ENCODE measurements at places on chromosomes 2 and 18.

DNA sequence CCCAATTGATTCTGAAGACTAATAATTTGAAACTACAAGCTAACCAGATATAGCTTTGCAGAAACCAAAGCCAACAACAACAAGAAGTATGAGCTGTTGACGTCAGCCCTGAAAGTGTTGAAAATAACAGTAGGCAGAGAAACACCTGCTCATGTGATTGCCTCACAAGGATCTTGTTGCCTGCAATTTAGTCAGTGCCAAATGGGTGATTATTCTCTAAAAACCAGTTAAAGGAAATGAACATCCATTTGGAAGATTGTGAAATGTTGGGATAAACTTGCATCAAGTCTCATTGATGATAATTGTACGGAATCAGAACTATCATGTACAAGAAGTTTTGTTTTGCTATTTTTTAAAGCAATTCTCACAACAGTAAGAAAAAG is 2.8 kb downstream of the CYTIP start:
- DNase-seq = no peak

DNA sequence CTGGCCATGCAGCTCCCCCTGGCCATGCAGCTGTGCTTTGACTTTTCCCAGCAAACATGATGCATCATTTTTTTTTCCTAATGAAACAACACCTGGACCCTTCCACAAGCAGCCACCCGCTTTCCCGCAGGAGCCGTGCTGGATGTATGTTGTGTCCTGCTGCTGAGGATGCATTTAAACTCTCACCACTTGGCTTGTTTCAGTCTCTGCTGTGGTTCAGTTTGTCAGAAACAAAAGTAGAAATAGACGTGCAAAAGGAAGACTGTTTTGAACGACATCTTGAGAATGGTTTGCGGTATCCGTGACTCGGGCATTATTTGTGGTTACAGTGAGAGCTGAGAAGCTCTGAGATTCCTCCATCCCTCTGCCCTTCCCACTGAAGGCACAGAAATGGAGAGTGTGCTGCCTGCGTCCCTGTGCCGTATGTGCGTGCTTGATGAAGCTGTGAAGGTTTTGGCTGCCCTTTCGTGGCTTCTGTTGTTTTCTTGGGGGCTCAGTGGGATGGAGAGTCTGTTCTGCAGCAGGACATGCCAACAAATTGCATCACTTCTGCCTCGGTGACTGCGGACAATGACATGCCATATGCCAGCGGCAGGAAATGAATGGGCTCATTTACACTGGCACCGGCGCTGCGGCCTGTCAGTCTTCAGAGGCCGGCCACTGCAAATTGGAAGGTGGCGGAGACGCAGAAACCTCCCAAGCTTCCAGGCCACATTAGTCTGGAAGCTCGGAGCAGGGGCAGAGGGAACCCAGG is 417.7 kb upstream of the SALL3 start:
- DNase-seq = no peak

- DNase-seq = no peak
These were observed 120.4 kb downstream of the ZNF516 start for GRCh38 chr18:76374330-76375281.

GRCh38 chr2:4979111-4979510 is 713.1 kb upstream of the SOX11 start:
- DNase-seq = no peak

DNA sequence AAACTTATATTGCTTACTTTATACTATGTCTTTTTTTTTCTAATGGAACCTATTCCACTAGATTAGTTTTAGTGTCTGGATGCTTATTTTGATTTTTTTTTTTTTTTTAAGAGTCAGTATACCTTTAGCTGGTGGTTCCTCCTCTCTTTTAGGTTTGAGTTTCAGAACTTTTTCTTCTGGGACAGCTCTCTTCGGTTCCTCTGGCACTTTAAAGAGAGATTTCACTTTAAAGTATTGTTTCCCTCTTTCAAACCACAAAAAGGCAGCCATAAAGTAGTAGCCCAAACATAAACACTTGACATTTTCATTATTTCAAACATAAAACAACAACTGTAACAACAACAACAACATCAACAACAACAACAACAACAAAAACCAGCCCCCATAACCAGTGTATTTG is 123.3 kb downstream of the TTN start:
- DNase-seq = no peak

DNA sequence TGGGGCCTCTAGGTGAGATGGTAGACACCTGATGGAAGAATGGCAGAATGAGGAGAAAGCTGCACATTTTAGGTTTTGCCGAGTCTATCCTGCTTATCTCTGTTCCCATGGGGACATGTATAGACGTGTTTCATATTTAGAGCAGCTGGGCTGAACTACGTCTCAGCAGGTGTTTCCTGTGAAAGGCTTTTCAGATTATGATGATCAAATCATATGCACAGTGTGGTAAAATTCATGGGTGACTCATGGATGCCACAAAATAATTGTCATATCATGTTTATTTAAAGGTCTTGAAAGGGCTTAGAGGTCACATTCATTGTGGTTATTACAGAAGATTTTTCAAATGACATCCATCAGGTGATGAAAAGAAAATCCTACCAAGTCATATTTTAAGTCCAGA is 90.5 kb downstream of the ICOS start:
- DNase-seq = no peak
